Left lung (tissue), 14 donors: ENCODE measurements at places on chromosomes 1 and 21. TPM values are rescaled to one million over a fixed set of nuclear protein-coding genes. Genes with fewer than 3 reads are reported as not detected.

Gene GFI1
- total RNA-seq, result 1.3 TPM

Gene C1orf167
- 14.4 TPM for total RNA-seq

Gene DPT
- 28.6 TPM for total RNA-seq

Gene LCE1F
- not detected for total RNA-seq

Gene LRRC7
- total RNA-seq, result not detected

Gene TTC39A
- total RNA-seq, result 40.8 TPM

Gene CELA3B
- total RNA-seq, result not detected

Gene MAP3K21
- total RNA-seq, result 6.0 TPM

Gene HSPG2
- total RNA-seq, result 434 TPM

Gene IVL
- not detected for total RNA-seq
